ENCODE measurements at places on chromosomes 6 and 20. TPM values are rescaled to one million over a fixed set of nuclear protein-coding genes. Genes with fewer than 3 reads are reported as not detected.

LST1 gene
- total RNA-seq, result 5.2 TPM

MCHR2 gene
- total RNA-seq, result not detected

GRCh38 chr6:142783499-142783898 is 161.5 kb downstream of the HIVEP2 start:
- DNase-seq, result no peak
- no peak overlapping the region for H3K27ac ChIP-seq
- H3K4me1 ChIP-seq, result no peaks in the 10 kb centered on the region
- H3K4me3 ChIP-seq, result no peak overlapping the region
- H3K36me3 ChIP-seq, result no peaks in the 10 kb centered on the region

DNA sequence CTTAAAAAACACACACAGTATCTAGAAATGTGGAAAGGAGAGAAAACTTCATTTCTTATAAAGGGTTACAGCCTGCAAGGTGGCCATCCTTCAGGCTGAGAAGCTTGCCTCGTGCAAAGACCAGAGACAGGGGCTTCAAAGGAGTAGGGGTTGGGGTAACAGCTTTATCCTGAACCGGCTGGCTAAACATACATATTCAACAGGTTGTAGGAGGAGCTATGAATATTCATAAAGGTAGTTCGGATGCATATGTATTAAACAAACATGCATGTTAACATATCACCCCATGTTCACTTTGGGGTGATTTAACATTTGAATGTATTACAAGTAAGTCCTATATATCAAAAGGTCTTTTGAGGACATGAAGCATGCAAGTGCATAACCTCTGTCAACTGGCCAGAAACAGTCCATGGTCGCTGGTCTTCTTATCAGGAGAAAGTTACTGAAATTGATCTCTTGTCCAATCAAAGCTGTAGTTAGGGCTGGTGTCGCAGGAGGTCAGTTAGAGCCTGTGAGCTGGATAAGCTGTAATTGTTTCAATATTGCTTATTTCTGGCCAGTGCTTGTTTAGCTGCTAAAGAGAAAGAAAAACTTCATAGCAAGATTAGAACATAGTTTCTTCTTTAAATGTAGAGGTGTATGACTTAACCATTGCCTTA is 2.3 kb upstream of the STMND1 start:
- no peak for DNase-seq
- H3K4me3 ChIP-seq, result no peak overlapping the region
- no peaks in the 10 kb centered on the region for H3K36me3 ChIP-seq
- no peaks in the 10 kb centered on the region for H3K27me3 ChIP-seq

DNA sequence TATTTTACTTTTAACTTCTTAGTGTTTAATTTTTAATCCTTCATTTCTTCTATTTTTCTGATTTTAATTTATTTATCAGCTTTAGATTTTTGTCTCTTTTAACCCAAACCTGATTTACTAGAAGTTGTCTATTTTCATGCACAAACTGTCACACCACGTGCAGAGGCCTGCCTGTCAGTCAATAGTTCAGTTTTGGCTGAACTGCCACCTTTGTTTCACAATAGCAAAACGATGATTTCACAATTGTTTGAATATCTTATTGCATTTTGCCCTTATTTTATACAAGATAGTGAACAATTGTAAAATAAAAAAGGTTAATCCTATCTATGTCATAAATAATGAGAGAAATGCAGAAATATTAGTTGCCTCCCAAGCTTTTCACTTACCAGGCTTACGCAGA is 24.0 kb upstream of the PPP1R3G start:
- no peaks in the 10 kb centered on the region for H3K36me3 ChIP-seq
- H3K27ac ChIP-seq, result no peak overlapping the region
- H3K27me3 ChIP-seq, result no peaks in the 10 kb centered on the region
- DNase-seq, result no peak

DNA sequence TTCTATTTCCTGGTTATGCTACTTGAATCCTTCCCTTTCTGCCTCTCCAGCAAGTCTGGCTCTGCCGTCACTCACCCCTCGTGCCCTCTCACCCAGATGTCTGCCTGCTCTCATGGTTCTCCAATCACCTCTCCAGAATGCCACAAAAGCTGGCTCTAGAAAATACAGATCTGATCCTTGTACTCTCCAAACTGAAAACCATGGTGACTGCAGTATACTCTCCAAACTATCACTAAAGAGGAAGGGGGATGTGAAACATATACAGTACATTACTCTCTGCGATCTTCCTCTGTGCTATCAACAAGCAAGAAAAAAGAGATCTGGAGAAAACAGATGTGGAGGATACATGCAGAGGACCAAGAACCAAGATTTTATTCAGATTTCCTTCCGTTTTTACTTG is 91.1 kb downstream of the ATXN1 start:
- H3K4me3 ChIP-seq, result no peak overlapping the region
- H3K27ac ChIP-seq, result no peak overlapping the region
- H3K4me1 ChIP-seq, result peaks cover 8% of the 10 kb centered on the region
- H3K36me3 ChIP-seq, result no peaks in the 10 kb centered on the region
- H3K27me3 ChIP-seq, result no peaks in the 10 kb centered on the region

GRCh38 chr20:55116598-55116997 is 641.2 kb downstream of the DOK5 start:
- H3K4me1 ChIP-seq, result no peaks in the 10 kb centered on the region
- DNase-seq, result no peak
- no peaks in the 10 kb centered on the region for H3K36me3 ChIP-seq
- no peaks in the 10 kb centered on the region for H3K27me3 ChIP-seq
- no peak overlapping the region for H3K4me3 ChIP-seq
- H3K27ac ChIP-seq, result no peak overlapping the region

GRCh38 chr6:157657754-157658153 is 165.3 kb upstream of the SNX9 start:
- DNase-seq, result no peak
- H3K4me3 ChIP-seq, result no peak overlapping the region
- H3K27ac ChIP-seq, result no peak overlapping the region
- no peaks in the 10 kb centered on the region for H3K36me3 ChIP-seq
- H3K4me1 ChIP-seq, result no peaks in the 10 kb centered on the region

GRCh38 chr6:156859686-156860085 is 82.5 kb downstream of the ARID1B start:
- no peak for DNase-seq
- no peaks in the 10 kb centered on the region for H3K36me3 ChIP-seq
- H3K4me1 ChIP-seq, result peaks cover 10% of the 10 kb centered on the region
- no peaks in the 10 kb centered on the region for H3K27me3 ChIP-seq
- H3K4me3 ChIP-seq, result no peak overlapping the region
- no peak overlapping the region for H3K27ac ChIP-seq

DNA sequence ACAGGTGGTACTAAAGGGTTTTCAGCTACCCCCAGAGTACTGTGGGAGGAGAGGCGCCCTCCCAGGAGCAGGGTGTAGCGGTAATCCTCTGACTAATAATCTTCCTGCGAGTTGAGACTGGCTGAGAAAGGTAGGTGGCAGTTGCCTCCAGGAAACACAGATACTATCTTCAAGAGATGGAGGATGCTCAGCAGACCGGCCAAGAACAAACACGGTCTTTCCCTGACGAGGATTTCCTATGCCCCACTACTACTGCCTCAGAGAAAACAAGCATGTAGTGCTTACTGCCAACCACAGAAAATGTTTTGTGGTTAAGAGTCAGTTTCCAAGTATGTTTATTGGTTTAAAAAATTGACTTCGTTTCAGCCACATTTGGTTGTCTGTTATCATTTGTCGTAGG is 26.8 kb downstream of the C6orf89 start:
- DNase-seq, result no peak
- no peaks in the 10 kb centered on the region for H3K36me3 ChIP-seq
- H3K27ac ChIP-seq, result no peak overlapping the region
- H3K4me3 ChIP-seq, result no peak overlapping the region

GRCh38 chr6:133594652-133595110 is 294.2 kb upstream of the TCF21 start:
- DNase-seq, result no peak
- H3K27me3 ChIP-seq, result no peaks in the 10 kb centered on the region
- H3K4me1 ChIP-seq, result peaks cover 3% of the 10 kb centered on the region
- H3K36me3 ChIP-seq, result no peaks in the 10 kb centered on the region
- peak overlapping the region; percentile 57 for H3K27ac ChIP-seq
- peak overlapping the region; percentile 2 for H3K4me3 ChIP-seq

- no peak overlapping the region for H3K27ac ChIP-seq
- no peak overlapping the region for H3K4me3 ChIP-seq
- no peaks in the 10 kb centered on the region for H3K4me1 ChIP-seq
- no peaks in the 10 kb centered on the region for H3K27me3 ChIP-seq
- H3K36me3 ChIP-seq, result no peaks in the 10 kb centered on the region
- DNase-seq, result no peak
These were observed 78.9 kb downstream of the SLC35F1 start for GRCh38 chr6:117985916-117986315.

GRCh38 chr20:41155261-41155660 is 17.9 kb downstream of the PLCG1 start:
- no peaks in the 10 kb centered on the region for H3K36me3 ChIP-seq
- H3K27me3 ChIP-seq, result no peaks in the 10 kb centered on the region
- peaks cover 22% of the 10 kb centered on the region for H3K4me1 ChIP-seq
- no peak for DNase-seq
- no peak overlapping the region for H3K27ac ChIP-seq
- no peak overlapping the region for H3K4me3 ChIP-seq

GRCh38 chr20:54097236-54097529 is 26.8 kb upstream of the BCAS1 start:
- no peak overlapping the region for H3K4me3 ChIP-seq
- H3K27me3 ChIP-seq, result no peaks in the 10 kb centered on the region
- DNase-seq, result no peak
- no peaks in the 10 kb centered on the region for H3K4me1 ChIP-seq

- no peaks in the 10 kb centered on the region for H3K36me3 ChIP-seq
- H3K27ac ChIP-seq, result no peak overlapping the region
- H3K27me3 ChIP-seq, result no peaks in the 10 kb centered on the region
- H3K4me3 ChIP-seq, result no peak overlapping the region
- no peaks in the 10 kb centered on the region for H3K4me1 ChIP-seq
These were observed 74.5 kb downstream of the PTPN1 start for GRCh38 chr20:50584687-50585086.

DNA sequence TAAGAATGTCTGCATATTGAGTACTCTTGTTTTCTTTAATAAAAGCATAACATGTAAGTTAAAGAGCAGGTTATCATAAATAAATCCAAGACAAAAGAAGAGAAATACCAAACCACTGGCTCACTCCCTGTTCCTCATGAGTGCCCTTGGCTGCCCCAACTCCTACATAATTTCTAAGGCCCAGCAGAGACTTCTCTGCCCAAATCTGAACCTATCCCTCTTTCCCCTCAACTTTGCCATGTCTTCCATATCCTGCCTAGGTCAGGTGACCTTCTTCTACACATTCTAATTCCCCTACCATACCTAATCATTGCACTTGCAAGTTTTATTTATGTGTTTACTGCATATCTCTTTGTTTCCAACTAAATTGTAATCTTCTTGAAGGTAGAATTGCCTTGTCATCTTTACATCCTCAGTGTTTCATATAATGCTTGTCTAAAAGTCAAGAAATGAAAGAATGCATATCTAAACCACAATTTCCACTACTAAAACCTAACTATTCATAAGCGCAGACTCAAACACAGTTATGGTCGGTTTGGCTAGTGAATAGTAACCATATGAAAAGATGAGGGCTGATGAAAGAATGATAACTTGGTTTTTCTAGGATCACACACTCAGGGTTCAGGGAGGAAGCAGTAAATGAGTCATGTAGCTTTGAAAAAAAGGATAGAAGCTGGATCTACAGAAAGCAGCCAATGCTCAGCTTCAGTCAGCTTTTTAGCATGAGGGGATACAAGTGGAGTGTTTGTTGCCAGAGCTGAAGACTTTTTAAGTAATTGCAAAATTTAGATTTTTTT is 53.3 kb upstream of the EYA4 start:
- H3K4me1 ChIP-seq, result no peaks in the 10 kb centered on the region
- no peaks in the 10 kb centered on the region for H3K27me3 ChIP-seq
- H3K27ac ChIP-seq, result no peak overlapping the region
- no peak overlapping the region for H3K4me3 ChIP-seq

- no peak overlapping the region for H3K27ac ChIP-seq
- H3K36me3 ChIP-seq, result no peaks in the 10 kb centered on the region
- peaks cover 35% of the 10 kb centered on the region for H3K4me1 ChIP-seq
- peak; percentile 81 for DNase-seq
- no peak overlapping the region for H3K4me3 ChIP-seq
These were observed 46.4 kb downstream of the TAF4 start for GRCh38 chr20:62019144-62019805.

GRCh38 chr20:44465001-44465560 is 10.6 kb upstream of the TTPAL start:
- DNase-seq, result no peak
- H3K27ac ChIP-seq, result no peak overlapping the region
- no peaks in the 10 kb centered on the region for H3K27me3 ChIP-seq
- H3K36me3 ChIP-seq, result no peaks in the 10 kb centered on the region
- H3K4me3 ChIP-seq, result no peak overlapping the region
- H3K4me1 ChIP-seq, result no peaks in the 10 kb centered on the region

GRCh38 chr6:11437824-11438459 is 99.6 kb upstream of the TMEM170B start:
- no peaks in the 10 kb centered on the region for H3K36me3 ChIP-seq
- no peak for DNase-seq
- H3K4me3 ChIP-seq, result no peak overlapping the region
- H3K27me3 ChIP-seq, result no peaks in the 10 kb centered on the region
- no peak overlapping the region for H3K27ac ChIP-seq
- H3K4me1 ChIP-seq, result no peaks in the 10 kb centered on the region
